ENCODE measurements at places on chromosomes 3 and 15.

DNA sequence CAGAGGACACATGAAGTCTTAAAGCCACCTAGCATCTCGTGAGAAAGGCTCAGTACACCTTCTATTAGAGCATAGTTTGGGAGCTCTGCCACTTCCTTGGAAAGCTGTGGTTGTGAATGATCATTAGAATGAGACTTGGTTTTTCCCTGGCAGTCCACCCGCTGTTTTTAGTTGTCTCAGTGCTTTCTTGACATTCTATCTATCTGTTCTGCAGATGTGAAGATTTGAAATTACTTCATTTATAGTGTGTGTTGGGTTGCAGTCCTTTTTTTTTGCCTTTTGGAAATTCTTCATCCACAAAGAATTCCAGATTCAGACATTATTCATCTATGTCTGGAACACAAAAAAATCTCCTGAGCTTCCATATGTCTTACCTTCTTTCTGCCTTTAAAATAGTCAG, 23.7 kb downstream of the PPP2R3A start:
- no peak for DNase-seq

GRCh38 chr3:44232407-44232806, 9.3 kb upstream of the TOPAZ1 start:
- no peak for DNase-seq

- DNase-seq: no peak
These were observed 41.7 kb downstream of the ARIH1 start for GRCh38 chr15:72515591-72516389.

DNA sequence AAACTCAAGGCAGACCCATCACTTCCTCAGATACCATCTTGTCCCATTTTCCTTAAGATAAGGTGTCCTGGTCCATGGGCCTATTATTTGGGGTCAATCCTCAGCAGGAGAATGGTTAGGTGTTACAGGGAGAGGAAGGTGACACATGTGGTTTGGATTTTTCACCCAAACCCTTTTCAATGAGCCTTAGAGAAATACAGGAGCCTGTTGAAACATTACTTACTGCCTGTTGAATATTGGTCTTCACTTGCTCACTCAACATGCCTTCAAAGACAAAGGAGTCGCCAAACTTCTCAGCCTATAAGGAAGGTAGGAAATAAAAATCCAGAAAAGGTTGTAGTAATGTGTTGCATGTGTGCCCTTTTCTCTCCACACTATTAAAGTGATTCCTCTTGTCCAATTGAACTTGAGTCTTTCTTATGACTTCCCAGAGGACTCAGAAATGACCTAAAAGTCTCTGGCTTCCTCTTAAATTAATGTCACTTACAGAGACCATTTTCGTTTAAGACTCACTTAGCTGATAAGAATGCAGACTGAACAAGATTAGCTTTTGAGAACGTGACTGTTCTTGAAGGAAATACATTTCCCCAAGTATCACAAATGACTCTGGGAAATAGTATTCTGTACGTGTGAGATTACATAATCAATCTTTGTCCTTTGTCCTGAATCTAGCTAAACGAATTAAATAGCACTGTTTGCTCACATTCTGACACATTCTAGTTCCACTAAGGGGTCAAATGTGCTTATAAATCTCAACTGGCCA, 17.8 kb downstream of the SUMF1 start:
- DNase-seq: no peak

DNA sequence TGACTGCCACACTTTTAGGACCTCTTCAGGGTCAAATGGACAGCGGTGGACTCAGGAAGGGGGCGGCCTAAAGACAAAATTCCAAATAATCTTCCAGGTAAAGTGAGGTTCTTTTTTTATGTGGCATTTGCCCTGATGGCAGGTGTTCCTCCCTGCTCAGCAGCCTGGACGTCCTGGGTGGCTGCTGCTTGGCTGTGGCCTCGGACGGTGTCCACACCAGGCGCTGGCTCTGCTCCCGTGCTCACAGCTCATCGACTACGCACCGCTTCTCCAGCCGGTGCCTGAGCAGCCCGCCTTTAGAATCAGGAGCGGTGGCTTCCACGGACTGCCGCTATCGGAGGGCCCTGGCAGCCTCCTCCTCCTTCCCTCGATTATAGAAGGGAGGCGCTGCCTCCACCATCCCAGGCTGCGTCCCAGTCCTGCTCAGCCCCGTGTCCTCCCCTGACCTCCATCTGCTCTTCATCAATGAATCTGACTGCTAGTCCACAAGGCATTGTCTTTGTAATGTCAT, 41.9 kb downstream of the PCSK6 start:
- DNase-seq: no peak

GRCh38 chr15:95716708-95717107, 613.8 kb upstream of the NR2F2 start:
- no peak for DNase-seq

GRCh38 chr15:65249641-65250040, 37.0 kb downstream of the PARP16 start:
- no peak for DNase-seq

- no peak for DNase-seq
These were observed 31.3 kb upstream of the EBLN2 start for GRCh38 chr3:73030073-73030597.

DNA sequence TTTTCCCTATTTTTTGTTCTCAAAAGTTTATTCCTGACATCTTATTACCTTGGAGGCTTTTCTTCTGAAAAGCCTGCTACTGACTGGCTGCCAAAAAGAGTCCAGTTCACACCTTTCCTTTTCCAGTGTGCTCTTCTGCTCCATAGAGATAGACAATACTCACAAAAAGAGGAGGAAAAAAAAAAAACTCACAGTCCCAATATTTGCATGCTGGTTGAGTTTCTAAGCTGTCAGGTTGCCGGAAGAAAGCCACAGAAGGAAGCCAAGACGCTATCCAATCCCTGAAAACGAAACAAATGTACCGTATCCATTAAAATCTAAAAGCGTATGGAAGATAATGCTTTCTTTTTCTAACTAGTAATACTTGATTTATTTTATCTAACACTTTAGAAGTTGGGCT, 299.5 kb downstream of the CADM2 start:
- DNase-seq: no peak

- no peak for DNase-seq
These were observed 74.0 kb downstream of the DHX36 start for GRCh38 chr3:154250291-154250690.

DNA sequence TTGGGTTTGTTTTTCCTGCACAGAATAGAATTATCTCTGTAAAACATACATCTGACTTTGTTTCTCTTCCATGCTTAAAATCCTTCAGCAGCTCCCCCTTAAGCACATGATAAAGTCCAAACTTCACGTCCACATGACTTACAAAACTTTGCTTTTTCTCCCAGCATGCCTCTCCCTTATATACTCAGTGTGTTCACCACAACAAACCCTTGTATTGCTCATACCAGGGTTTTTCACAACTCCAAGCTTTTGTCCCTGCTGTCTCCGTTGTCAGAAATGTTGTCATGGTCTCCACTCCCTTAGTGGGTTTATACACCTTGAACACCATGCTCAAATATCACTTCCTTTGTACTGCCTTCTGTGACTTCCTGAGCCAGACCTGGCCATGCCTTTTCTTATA, 91.1 kb upstream of the MITF start:
- no peak for DNase-seq

- DNase-seq: no peak
These were observed 8.0 kb downstream of the BCL2L10 start for GRCh38 chr15:52104532-52105004.

- no peak for DNase-seq
These were observed 86.1 kb upstream of the BCL6 start for GRCh38 chr3:187831125-187832051.

Data from CD4-positive, alpha-beta T cell treated with Interferon alpha-2 for 1 hour (primary cell).